ENCODE measurements at places on chromosomes 5 and 9.

- no peak for DNase-seq
Observed at GRCh38 chr5:127920936-127921335, 162.6 kb upstream of the SLC12A2 start.

- no peak for DNase-seq
Observed at GRCh38 chr9:99633265-99633664, 188.4 kb upstream of the NR4A3 start.

DNA sequence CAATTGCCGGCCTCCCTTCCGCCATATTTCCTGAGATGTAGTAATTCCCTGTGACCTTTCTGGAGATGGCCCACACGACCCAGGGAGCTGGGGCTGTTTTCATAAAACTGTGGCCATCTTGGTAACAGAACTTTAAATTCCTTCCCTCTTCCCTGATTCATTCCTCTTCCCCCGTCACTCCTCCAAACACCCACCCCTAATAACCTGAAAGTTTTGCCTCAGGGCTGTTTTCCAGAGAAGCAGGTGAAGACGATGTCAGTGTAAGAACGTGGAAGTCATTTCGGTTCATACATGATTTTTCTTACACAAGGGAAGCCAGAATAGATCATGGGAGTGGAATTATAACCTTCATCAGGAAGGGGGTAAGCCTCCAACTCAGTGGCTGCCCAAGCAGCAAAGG is 40.6 kb upstream of the ANKH start:
- DNase-seq, result no peak

- DNase-seq, result no peak
Observed at GRCh38 chr9:117247266-117247665, 167.6 kb downstream of the ASTN2 start.

DNA sequence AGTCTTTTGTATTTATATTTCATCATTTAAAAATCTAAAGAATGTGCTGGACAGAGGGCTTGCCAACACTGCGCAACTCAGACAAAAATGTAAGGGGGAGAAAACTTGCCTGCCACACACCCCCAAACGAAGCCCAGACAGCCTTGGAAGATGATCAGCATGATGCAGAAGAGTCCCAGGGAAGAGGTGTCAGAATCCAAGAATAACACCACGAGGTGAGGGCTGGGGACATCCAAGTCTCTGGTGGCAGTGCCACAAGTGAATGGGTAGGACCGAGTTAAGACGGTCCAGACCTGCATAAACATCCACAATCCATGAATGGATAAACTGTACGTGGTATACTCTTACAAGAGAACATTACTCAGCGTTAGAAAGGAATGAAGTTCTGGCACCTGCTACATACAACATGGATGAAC is 10.4 kb downstream of the EPB41L4B start:
- no peak for DNase-seq

- DNase-seq, result no peak
Observed at GRCh38 chr5:159290741-159291140, 27.7 kb downstream of the UBLCP1 start.

GRCh38 chr5:75059912-75060545 is 7.7 kb upstream of the GCNT4 start:
- DNase-seq, result no peak

GRCh38 chr9:109507421-109507838 is 9.3 kb upstream of the PTPN3 start:
- DNase-seq, result no peak

DNA sequence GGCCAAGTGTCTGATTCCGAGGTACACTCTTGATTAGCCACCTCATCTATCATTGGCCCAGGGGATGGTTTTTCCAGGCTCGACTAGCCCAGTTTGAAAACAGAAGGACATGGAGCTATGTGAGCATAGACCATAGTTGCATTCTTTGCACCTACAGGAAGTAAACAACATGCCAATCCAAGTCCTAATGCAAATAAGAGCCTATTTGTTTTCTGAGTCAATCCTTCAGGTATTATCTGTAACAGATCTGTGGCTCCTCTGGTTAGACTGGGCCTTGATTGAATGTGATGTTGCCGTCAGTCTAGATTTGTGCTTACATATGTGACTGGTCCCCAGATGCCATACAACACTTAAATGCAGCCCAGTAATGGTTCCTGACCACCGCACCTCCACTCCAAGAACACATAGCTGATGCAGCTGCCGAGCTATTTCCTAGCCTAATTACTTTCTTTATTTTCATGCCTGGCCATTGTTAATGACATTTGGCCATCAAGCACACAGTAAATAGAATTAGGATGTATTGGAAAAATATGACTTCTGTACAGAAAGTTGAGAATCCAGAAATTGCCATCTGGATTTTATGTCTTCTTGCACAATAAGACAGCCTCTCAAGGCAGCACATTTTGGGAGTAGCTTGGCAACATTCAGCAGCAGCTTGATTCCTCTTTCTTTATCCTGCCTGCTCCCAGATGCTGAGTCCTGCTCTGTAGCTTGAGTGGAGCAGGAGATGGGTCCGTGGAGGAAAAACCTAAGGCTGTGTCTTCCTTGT is 29.5 kb upstream of the ARHGAP26 start:
- no peak for DNase-seq

DNA sequence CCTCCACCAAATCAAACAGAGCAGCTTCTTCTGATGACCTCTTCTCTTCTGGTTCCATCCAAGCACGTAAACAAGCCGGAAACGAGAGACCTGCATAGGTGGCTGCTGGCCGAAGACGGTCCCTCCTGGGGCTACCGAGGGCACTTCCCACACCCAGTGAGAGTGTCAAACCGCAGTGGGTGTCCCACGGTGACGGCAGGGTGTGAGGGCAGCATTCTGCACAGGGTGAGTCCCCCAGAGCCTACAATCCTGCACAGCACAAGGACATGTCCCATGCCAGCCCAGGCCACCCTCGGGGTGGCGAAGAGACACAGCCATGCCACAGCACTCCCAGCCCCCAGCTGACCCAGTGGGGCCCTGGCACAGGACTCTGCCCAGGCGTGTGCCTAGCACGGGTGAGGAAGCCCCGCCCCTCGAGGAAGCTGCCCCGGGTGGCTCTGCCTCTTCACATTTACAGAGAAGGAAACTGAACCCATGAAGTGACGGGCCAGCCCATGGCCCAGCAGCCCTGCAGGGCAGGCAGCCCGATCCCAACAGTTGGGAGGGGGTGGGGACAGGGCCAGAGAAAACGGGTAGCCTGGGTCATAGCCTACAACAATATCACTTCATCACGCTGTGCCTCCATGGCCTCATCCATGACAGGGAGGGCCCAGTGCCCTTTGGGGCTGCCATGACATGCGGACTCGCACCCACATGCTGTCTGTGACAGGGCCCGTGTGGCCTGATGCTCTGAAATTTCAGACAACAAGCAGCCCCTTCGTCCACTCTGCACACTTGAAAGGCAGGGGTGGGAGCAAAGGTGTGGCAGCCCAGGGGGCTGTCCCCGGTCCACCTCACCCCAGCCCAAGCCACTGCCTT is 43.2 kb downstream of the SEMA4D start:
- no peak for DNase-seq

DNA sequence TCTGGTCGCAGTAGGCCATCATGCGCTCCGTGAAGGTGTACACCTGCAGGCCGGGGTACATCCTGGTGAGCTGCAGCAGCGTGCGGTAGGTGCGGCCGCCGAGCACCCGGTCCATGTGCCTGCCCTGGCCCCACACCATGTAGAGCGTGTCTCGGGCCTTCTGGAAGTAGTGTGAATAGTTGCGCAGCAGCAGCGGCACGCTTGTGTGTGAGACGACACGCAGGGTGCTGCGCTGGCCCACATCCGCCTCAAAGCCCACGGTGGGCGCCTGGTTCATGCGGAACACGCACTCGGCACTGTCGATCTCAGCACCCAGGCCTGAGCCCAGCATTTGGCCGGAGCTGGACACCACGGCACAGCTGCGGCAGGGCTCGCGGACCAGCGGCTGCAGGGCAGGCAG is 4.5 kb downstream of the ST6GALNAC4 start:
- DNase-seq, result no peak
